Nucleus accumbens (tissue), 56 donors: ENCODE measurements at places on chromosomes 3 and 15.
A peak's percentile ranks its signal among the peaks of the same experiment; 100 is the strongest.

GRCh38 chr3:172170841-172171240 lies 131.5 kb downstream of the FNDC3B start:
- DNase-seq, result no peak

DNA sequence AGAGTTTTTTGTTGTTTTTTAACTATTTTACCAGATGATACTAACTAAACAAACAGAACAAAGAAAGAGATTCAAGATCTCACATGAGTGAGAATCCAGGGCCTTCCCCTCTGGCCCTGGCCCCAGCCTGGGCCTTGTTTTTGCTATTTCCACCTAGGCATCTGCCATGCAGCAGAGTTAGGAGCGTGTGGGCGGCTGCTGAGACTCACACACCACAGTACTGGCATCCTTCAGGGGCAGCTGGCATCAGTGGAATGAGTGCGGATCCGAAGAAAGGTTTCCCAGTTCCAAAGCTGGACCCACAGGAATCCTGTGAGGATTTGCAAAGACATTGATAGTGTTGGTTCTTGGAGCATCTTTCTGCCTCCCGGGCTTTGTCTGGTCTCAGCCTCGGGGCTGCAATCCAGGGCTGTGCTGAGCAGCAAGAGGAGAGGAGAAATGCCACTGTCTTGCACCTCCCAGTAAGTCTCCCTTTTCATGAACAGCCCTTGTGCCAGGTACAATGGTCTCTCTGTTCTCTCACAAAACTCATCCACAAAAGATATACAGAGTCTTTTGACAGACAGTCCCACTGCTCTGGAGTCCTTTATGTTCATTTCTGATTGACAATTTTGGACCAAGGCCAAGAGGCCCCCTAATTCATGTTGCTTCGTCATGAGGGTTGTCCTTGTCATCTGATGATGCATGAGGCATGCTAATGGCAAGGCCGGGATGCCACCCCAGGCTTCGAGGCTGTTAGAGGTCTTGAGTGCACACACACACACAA lies 46.6 kb downstream of the APH1B start:
- DNase-seq, result peak; percentile 70

- no peak for DNase-seq
Measured at GRCh38 chr3:165669504-165669903, 167.7 kb downstream of the BCHE start.

DNA sequence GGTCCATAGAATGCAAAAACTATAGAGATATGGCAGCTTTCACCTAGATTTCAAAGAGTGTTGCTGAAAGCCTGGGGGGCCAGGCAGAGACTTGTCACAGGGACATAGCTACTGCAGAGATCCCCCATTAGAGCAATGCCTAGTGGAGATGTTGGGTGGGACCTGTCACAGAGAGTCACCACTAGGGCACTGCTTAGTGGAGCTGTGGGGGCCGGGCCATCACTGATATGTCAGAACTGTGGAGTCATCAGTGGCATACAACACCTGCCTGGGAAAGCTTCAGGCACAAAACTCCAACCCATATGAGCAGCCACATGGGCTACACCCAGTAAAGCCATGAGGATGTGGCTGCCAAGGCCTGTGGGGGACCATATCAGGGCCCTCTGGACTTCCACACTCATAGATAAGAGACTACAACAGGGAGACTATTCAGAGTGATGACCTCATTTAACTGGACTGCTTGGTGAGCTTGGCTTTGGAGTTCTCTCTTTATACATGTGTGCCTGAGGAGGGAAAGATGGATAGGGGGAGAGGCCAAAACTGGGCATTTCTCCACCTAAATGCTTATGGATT lies 176.3 kb downstream of the ZNF621 start:
- no peak for DNase-seq

DNA sequence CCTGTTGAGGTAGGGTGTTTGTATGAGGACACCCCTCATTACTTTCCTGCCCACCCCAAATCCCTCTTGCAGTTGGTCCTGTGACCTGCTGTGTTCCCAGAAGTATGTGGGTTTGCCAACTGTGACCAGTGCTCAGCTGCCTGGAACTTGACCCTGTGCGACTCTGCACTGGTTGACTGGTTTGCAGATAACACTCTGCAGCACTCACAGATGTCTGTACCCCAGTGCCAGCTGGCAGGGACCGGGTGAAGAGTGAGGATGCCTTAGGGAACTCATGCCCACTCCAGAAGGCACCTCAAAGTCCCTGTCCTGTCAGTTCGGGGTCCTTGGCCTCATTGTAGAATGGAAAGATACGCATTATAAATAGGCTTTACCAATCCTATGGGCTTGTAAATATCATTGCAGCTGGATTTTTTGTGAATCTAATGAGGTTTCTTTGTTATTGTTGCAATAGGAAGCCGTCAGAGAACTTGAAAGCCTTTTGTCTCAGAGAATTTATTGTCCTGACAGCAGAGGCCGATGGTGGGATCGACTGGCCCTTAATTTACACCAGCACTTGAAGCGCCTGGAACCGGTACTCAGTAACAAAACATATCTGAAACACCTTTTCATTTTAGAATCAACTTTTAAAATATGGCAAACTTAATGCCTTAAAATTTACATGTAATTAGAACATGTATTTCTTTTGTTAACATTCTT lies 18.2 kb downstream of the FAN1 start:
- peak; percentile 23 for DNase-seq

DNA sequence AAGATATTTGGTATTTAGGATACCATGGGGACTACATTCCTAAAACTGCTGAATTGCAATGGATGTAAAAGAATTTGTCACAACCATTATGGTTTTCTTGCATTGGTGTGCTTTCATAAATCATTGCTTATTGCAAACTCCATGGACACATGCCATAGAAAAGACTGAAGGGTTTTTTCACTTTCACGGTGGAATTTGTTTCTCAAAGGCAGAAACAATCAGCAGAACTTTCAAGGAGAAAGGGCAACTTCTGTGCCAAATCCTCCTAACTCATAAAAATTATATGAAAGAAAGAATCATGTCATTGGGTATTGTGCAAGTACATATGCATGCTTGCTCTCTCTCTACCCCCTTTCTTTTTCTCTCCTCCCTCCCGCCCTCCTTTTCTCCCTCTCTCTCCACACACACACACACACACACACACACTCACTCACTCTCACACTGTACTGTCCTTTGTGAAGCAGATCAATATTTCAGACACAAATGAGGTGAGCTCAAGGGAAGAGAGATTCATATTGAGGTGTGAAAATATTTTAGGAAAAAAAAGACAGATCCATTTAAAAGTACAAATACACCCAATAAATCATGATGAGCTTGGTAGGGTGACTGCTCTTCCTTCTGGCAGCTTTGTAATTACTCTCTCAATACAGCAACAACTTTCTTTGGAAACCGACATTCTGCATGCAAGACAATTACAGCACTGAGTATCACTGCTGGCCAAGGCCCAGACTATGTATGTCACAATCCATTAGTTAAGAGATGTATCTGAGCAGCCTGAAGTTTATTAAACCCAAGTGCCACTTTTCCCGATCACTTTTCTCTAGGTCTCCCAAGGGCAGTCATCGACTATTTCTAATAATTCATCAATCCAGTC lies 492.6 kb downstream of the TUSC7 start:
- no peak for DNase-seq

DNA sequence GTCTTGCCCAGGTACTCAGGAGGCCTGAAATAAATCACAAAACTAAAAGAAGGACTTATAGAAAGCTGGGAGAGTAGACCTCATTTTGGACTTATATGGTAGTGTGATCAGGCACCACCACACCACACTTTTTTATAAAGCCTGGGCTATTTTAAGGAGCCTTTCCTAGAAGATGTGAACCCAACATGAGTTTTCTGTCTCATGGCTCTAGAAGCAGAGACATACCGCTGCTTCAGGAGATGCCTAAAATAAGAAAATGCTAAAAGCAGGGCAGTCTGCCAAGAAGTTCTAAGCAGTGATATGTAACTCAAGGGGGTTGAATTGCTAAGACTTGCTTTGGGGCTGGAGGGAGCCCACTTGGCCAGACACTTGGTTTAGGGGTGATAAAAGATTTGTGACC lies 49.6 kb downstream of the SUMF1 start:
- DNase-seq, result no peak

DNA sequence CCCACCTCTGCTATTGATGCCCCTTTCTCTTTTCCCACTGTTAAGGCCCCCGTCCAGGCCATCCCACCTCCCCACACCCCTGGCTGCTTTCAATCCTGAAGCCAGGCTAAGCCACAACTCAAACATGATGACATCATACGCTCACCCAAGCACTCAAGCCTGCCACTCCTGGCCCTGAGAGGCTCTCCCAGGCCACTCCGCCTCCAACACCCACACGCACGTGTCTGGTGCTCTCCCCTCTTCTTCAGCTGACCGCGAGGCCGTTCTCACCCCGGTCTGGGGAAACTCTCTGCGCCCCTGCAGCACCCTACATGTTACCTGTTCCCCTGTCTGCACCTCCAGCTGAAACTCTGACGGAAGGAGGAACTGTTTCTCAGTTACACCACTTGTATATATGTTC lies 6.2 kb downstream of the ZXDC start:
- DNase-seq, result no peak

DNA sequence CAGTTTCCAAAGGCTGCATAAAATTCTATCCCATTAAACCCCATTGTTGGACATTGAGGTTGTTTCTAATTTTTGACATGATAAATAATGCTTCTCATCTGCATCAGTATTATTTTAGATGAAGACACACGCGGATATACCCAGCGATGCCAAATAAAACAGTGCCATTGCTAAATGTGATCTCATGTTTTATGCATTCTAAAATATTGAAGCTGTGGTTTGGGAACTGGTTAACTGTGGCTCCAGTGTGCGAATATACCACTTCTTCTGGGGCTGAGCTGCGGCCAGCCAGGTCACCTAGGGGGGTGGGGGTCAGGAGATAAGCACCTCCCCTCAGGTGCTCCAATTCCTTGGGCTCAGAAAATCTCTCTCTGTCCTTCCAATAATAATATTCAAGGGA lies 230.0 kb downstream of the ADAMTS9 start:
- no peak for DNase-seq

DNA sequence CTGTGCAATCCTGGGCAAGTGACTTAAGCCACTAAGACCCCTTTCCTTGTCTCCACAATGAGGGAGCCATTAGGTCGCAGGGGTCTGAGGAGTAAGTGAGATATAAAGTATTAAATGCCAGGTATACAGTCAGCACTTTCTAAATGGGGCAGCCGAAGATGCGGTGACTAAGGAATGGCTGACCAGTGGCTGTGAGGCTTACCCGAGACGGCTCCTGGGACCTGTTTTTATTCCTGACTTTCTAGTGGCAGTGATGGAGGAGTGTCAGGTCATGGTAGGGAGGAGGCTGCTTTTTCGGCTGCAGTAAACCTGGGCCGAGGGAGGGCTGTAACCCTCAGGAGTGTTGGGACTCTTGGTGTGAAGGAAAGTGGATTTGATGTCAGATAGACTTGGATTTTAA lies 52.3 kb downstream of the TRAK1 start:
- no peak for DNase-seq

DNA sequence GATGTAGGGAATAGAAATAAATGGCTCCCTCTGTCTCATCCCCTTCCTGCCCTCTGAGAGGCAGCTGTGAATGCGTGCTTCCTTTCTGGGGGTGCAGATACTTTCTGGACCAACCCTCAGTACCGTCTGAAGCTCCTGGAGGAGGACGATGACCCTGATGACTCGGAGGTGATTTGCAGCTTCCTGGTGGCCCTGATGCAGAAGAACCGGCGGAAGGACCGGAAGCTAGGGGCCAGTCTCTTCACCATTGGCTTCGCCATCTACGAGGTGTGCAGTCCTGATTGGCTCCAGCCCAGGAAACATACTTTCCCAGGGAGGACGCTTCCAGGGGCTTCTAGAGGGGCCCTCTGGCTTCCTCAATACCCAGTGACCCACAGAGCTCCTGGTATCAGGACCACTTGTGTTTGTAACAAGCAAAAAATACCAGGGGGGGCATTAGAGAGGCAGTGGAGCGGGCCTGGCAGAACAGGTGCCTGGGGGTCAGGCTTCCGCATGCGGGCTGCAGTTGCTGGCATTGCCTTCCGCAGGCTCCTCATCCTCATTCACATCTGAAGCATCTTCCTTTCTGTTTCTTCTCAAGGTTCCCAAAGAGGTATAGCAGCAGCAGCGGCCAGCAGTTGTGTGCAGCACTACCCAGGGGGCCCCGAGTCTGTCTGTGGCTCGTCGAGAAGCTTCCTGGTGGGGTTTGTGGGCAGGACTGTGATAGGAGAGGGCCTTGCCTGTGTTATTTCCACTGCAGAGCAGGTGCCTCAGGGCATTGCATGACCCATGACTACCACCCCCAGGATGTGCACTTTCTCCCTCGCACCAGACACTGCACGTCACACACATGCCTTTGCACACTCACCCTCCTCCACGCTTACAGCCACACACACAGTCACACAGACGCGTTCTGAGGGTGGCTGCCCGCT lies 42.5 kb downstream of the CAPN3 start:
- DNase-seq, result no peak

- DNase-seq, result no peak
Measured at GRCh38 chr15:36218991-36219390, 360.4 kb upstream of the CDIN1 start.

GRCh38 chr3:56831572-56831971 lies 29.8 kb upstream of the ARHGEF3 start:
- no peak for DNase-seq

- no peak for DNase-seq
Measured at GRCh38 chr3:64331605-64332004, 106.3 kb upstream of the PRICKLE2 start.

- no peak for DNase-seq
Measured at GRCh38 chr3:81726132-81726531, 35.3 kb downstream of the GBE1 start.

- DNase-seq, result no peak
Measured at GRCh38 chr15:62404194-62404985, 239.3 kb upstream of the C2CD4B start.

DNA sequence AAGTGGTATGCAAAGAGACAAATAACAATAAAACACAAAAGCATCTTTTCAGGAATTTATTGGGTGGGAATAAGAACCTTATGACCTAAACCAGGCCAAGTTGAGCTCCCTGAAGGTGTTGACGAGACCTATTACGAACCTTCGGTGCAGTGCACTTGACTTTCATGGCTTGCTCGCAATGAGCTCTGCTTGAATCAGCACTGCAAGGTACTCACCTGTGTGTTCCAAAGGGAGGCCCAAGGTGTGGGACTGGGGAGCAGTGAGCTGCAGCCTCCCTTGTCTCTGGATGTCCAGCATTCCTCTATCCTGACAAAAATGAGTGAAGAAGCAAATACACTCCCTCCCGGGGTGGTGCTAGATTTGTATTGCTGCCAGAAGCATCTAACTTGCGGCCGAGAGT lies at the start of gene MDFIC2:
Gene MDFIC2 (minus strand): TSS at position 303 of the 400 bp plus-strand sequence. CDS start 665 bp downstream, outside the sequence.
- no peak for DNase-seq

DNA sequence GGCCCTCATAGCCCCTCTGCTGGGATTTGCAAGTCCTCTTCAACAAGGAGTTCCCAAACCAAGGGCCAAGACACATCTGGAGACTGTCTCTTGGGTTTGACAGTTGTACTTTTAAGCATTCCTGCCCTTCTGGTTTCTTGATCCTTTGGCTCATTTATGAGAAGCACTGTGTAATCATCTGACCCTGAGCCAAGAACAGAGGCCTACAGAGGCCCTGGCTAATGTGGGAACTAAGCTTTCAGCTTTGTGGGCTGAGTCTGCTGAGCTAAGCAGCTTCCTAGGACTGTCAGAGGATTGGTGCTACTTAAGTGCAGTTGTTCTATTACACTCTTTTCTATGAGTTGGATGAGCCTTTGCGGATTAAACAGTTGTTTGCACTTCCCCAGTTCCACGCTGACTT lies 178.3 kb downstream of the KBTBD8 start:
- no peak for DNase-seq
